ENCODE measurements at places on chromosomes 12 and 14.

DNA sequence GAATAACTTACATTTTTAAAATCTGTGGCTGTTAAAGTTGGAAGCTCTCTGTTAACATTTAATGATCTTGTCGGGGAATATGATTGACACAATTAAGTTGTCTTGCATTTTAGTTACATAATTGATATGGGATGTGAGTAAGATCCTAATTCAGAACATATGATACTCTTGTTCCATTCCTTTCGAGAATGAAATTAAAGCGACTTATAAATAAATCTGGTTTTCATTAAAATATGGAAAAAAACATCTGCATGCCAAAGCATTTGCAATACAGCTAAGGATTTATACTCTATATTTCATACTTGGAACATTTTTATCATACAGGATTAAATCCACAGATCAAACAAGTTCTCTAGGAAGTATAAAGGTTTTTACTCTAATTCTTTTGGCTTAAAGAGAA lies 52.0 kb downstream of the SLC38A6 start:
- DNase-seq = no peak

DNA sequence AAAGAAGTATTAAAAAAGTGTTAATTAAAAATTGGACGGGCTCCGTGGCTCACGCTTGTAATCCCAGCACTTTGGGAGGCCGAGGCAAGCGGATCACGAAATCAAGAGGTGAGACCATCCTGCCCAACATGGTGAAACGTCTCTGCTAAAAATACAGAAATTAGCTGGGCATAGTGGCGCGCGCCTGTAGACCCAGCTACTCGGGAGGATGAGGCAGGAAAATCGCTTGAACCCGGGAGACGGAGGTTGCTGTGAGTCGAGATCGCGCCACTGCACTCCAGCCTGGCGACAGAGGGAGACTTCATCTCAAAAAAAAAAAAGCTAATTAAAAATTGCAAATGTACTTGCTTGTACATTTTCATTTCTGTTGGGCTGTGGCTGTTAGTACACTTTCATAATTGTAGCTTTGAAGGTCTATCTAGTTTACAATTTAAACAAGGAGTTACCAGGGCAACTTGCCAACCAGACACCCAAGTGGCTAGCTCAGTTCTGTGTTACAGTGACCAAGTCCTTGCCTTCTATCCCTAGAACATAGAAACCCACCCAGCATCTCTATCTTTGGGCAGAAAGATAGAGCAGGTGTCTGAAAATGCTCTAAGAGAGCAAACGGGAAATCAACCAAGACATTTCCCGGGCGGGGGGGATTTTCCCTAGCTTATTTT lies 1.2 kb downstream of the COA8 start:
- DNase-seq = no peak

GRCh38 chr14:101859538-101859902 lies 98.0 kb downstream of the PPP2R5C start:
- DNase-seq = no peak

- DNase-seq = peak; percentile 25
Measured at GRCh38 chr12:46933947-46934346, 108.2 kb upstream of the SLC38A4 start.

DNA sequence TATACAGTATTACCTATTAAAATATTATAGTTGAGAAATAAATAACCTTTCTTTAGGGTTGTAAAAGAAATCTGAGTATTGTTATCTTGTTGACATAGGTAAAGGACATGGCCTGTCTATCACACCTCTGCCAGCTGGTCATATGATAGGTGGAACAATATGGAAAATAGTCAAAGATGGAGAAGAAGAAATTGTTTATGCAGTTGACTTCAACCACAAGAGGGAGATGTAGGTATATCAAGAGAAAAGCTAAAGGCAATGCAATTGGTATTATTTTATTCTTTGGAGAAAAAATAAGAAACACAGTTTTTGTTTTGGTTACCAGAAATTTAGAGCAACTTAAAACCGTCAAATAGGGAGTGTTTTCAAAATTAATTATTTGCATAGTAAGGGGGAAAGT lies 13.5 kb downstream of the CPSF2 start:
- no peak for DNase-seq

DNA sequence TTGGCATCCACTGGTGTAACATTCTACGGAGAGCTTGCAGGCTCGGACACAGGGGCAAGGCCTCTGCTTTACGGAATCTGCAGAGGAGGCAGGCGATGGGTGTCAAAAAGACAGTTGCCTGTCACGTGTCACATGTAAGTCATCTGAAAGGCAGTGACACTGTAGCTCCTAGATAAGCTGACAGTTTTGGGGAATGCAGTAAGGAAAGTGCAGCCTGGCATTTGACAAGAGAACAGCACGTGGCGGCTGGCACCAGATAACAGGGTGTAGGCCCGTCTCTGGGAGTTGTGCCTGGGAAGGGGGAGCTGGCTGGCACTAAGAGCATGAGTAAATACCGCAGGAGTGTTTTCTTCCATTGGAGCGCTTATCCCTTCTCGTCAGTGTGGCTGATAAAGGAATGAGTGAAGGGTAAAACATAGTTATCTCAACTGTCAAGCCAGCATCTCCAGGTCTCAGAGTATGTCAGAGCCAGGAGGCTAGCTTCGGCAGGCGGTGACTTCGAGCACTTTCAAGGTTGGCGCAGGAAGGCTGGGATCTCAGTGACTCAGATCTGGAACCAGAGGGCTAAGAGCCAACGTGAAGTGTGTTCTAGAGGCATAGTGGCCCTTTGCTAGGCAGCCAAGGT lies 26.1 kb downstream of the ADCK1 start:
- DNase-seq = no peak

DNA sequence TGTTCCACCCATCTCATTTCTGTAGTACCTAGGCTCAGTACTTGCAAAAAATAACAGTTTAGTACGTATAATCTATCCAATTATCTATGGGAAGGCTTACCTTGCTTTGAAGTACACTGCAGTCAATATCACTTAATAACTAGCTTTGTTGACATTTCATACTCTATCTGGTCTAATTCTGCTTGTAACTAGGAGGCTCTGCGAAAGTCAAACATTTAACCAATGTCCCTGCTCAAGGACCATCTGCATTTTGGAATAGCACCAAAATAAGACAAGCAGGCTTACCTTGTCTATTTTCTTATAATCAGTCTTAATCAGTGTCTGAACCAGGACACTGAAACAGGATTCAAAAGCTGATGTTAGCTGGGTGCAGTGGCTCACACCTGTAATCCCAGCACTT lies 39.9 kb downstream of the SLC25A47 start:
- DNase-seq = no peak

GRCh38 chr14:48725051-48725734 lies 861.0 kb downstream of the RPS29 start:
- DNase-seq = no peak

DNA sequence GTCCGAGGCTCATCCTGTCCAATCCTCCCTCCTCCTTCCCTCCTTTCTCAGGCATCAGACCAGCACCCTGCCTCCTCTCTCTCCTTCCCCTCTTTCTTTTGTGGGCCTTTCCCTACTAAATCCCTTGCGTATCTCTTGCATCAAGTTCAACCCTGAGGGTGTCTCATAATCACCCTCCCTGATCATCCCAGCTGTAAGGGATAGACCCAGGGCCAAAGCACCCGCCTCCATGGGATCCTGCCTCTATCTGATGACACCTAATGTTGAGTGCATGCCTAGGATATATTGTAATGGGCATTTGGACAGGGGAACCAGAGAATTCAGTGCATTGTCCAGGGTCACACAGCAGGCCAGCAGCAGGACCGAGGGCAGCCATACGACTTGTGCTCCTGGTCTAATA lies 84.9 kb downstream of the PHETA1 start:
- no peak for DNase-seq

- DNase-seq = no peak
Measured at GRCh38 chr12:78951803-78952551, 87.4 kb downstream of the SYT1 start.

GRCh38 chr14:85587151-85587711 lies 57.3 kb downstream of the FLRT2 start:
- DNase-seq = no peak

DNA sequence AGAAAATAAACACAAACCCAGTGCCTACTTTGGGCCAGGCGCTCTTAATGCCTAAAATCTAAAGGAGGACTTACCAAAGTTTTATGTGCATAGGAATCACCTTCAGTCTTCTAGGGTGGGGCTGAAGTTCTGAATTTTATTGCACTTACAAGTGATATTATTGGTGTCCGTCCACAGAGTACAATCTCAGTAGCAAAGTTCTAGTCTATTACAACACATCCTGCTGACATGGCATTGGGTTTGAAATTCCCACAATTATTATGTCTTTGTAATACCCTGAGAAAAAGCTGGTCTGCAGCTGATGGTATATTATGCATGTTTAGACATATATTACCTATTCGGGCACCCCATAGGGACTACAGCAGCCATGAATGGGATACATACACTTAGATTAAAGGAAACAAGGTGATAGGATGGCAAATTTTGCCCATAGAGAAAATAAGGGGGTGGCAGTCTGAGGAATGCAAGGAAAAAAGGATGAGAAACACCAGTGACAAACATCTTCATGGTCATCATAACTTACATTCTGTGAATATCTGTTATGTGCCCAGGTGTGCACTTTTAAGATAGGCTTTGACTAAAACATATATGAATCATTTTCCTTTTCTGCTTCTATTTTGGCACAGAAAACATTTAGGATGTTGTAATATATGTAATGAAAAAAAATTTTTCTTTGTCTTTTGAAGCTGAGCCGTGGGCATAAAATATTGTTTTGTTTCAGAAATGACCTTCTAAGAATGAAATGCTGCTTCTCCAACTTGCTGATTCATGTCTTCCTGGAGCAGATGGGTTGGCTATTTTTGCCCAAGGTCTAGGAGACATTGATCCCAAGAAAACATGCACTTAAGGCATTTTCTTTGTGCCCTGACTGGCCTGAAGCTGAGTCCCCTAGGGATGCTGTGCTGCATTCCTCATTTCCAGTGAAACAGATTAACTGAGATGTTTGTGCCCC lies 27.2 kb upstream of the ALG10 start:
- no peak for DNase-seq

GRCh38 chr14:60648249-60648933 lies 886 bp downstream of the SIX1 start:
- no peak for DNase-seq

- no peak for DNase-seq
Measured at GRCh38 chr12:14138495-14138894, 157.1 kb upstream of the GRIN2B start.

- no peak for DNase-seq
Measured at GRCh38 chr12:96294831-96295230, 100.7 kb downstream of the ELK3 start.

Measured in NT2/D1 (cell line).